Stimulated activated CD4-positive, alpha-beta T cell treated with anti-CD3 and anti-CD28 coated beads, Interleukin-15, amount 100 ng/mL, for 24 hours (primary cell): ENCODE measurements at places on chromosomes 16 and 17.

GRCh38 chr16:24138024-24138423 is 118.1 kb upstream of the CACNG3 start:
- no peak for DNase-seq

- DNase-seq: no peak
Measured at GRCh38 chr16:89365044-89365467, 125.3 kb downstream of the ANKRD11 start.

DNA sequence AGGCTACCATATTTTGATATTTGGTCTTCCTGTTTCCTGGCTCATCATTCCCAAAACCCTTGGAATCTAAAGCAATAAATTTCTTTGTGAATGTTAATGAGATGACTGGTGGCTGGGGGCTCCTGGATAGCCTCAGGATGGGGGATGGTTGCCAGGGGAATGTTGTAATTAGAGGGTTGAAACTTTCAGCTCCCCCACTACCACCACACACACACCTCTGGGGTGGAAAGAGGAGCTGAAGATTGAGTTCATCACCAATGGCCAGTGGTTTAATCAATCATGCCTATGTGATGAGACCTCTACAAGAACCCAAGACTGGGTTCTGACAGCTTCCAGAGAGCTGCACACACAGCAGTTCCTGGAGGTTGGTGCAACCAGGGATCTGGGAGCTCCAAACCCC is 59.1 kb downstream of the HS3ST3A1 start:
- no peak for DNase-seq

DNA sequence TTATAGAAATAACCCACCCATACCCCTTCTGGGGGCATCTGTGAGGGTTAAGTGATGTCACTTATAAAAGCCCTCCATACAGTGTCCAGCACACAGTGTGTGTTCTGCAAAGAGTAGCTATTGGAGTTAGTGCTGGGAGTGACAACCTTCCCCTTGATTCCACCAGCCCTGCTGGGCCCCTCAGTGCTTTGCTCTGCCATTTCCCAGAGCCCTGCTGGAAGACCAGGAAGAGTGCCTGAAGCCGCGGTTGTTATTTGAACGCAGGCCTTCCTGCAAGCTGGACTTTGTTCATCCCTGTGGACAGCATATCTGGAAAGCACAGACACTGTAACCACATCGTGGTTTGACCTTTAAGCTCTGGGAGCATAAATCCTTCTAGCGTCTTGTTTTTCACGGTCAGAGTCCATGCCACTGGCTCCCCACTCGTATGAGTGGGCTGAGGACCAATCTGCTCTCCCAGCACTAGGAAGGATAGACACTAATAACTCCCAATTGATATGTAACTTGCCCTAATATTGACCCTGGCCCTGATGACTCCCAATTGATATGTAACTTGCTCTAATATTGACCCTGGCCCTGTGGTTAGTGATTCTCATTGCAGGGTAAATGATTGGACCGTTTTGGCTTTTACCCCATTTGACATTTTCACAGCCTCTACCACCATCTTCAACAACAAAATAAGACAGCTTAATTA is 297.1 kb upstream of the MAF start:
- DNase-seq: no peak

- DNase-seq: no peak
Measured at GRCh38 chr17:61253937-61254574, 145.6 kb upstream of the TBX2 start.

DNA sequence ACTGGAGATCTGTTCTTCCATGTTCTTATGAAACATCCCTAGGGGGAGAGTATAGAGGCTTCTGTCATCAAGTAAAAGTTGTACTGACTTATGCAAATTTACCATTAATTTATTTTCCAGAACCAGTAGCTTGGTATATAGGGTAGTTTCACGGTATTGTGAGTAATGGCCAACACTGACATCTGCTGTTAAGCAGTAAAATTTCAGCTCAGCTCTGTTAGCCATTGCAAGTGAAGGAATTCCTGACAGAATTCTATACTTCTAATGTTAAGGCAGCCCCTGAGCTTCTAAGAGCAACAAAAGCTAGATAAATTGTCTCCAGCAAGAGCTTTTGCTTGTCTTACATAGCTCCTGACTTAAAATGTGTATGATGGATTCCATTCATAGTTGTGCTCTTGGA is 613.5 kb upstream of the C16orf82 start:
- no peak for DNase-seq

DNA sequence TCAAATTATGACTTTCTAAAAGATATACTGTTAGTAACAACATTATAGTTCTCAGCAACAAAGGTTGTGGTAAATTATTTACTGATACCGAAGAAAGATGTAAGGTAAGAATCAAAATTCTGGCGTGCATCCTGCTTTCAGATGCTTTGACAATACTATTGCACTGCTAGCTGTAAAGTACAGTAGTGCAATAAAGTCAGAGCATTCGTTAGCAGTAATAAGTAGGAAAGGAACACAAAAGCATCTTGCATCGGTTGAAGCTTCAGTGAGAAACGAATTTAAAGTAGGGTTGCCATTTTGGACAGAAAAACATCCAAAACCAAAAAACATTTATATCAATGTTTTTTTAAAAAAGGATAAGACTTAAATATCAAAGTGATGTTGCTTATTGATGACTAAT is 4.0 kb downstream of the SKA2 start:
- no peak for DNase-seq

GRCh38 chr17:41433586-41433985 is 7.2 kb downstream of the KRT38 start:
- DNase-seq: no peak

- no peak for DNase-seq
Measured at GRCh38 chr17:72677108-72677507, 415.4 kb downstream of the SLC39A11 start.

DNA sequence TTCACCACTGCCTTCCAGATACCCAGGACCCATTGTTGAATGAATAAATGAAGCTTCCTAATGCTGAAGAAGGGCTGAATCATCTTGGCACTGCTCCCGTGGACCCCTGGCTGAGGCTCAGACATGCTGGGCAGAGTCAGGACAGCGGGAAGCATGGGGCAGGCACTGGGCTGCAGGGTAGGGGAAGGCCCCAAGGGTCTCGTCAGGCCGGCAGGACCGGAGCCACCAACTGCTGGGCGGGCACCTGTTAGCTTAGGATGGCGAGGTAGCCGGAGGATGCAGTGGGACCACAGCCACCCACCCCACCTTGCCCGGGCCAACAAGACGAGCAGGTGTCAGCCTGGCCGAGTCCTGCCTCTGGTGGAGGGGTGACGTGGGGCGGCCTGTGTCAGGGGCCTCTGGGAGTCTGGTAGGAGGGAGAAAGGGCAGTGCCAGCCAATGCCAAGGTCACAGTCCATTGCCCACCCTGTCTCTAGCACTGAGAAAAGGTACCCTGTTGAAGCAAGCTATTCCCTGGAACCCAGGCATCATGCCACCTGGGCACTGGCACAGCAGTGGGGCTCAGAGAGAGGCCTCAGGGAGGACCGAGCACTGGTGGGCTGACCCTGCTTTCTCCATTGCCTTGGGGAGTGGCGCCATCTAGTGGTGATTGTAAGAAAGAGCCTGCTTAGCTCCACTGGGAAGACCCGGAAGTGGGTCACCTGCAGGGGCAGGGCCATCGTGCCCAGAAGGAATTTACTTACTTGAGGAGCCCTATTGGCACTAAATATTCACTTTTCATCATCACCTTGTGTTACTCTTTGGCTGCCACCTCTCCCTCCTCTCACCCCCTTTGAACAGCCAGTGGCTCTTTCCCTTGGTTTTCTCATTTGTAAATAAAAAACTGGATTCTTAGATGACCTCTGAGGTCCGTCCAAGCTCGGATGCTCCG is 3.0 kb upstream of the DLX3 start:
- peak; percentile 89 for DNase-seq

- peak; percentile 49 for DNase-seq
Measured at GRCh38 chr16:1706386-1707192, 594 bp downstream of the MAPK8IP3 start.
